GM03348 (cell line): ENCODE measurements at places on chromosomes 1 and 21.

- DNase-seq: no peak
These were observed 115.9 kb upstream of the IVNS1ABP start for GRCh38 chr1:185432948-185433347.

GRCh38 chr1:104266612-104267011, 516.9 kb downstream of the AMY1C start:
- no peak for DNase-seq

DNA sequence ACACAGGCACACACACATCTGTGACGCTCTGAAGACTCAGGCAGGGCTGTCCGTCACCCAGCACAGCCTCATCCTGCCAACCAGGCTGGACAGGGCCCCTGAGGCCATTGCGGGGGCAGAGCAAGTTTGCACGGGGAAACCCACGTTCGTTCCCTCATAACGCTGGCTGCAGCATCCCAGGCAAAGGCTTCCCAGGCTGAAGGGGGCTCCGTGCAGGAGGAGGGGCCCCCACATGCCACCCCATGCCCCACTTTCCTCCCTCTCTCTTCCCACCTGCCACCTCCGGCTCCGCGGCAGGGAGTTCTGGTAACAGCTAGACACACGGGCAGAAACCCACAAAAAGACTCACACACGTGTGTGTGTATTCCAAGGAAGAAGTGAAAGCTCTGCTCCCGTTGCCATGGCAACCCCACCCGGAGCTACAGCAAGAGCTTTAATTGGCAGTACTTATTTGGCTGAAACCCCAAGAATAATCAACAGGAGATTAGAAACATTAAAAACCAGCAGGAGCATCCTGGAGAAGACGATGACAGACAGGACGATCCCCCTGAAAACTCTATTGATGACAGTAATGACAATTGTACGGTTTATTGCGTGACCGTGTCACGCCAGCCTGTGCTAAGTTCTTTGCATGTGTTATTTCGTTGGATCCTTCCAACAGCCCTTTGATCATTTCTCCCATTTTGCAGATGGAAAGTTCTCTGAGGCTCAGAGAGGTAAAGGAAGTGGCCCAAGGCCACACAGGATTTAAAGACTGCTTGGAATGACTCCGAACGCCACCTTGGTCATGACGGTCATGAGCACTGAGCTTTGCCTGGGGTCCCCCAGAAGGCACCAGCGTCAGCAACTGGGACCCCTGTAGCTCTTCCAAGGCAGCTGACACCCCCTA, 247.1 kb downstream of the NPHP4 start:
- DNase-seq: no peak

DNA sequence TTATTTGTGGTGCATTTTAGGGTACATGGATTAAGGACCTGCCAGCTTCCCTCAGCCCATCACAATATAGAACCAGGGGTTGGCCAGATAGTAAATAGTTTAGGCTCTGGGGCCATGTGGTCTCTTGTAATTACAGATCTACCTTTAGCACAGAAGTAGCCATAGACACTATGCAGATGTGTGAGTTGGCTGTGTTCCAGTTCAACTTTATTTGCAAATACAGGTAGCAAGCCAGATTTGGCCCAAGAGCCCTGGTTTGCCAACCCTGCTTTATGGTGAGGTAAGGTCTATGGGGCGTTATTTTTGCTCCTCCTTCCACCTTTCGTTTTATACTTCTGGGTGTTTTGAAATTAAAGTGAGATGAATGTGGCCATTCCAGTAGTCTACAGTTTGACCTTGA, 48.7 kb downstream of the MRPS6 start:
- no peak for DNase-seq

GRCh38 chr1:241848686-241849344, 811 bp downstream of the EXO1 start:
- no peak for DNase-seq

- DNase-seq: no peak
These were observed 2.5 kb upstream of the MX2 start for GRCh38 chr21:41359286-41359685.

DNA sequence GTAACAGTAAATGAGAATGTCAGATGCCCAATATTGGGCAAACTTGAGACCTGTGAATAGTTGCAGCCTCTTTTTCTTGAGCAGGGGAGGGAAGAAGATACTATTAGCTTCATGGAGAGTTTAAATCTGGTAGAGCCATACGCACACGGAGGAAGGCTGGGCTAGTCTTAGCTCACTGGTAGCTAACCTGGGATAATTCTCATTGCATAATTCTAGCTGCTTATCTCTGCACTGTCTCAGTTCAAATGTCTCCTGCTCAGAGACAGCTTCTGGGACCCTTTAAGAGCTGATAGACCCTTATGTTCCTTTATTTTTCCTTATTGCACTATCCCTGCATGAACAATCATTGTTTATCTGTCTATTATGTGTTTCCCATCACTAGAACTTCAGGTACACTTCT, 8.4 kb downstream of the C1orf87 start:
- DNase-seq: no peak
